ENCODE measurements at places on chromosomes 3 and 15. TPM values are rescaled to one million over a fixed set of nuclear protein-coding genes. Genes with fewer than 3 reads are reported as not detected.

- DNase-seq, result no peak
Observed at GRCh38 chr3:134406331-134407238, 32.3 kb upstream of the AMOTL2 start.

- no peak for DNase-seq
Observed at GRCh38 chr3:144109944-144110343, 138.3 kb downstream of the DIPK2A start.

DNA sequence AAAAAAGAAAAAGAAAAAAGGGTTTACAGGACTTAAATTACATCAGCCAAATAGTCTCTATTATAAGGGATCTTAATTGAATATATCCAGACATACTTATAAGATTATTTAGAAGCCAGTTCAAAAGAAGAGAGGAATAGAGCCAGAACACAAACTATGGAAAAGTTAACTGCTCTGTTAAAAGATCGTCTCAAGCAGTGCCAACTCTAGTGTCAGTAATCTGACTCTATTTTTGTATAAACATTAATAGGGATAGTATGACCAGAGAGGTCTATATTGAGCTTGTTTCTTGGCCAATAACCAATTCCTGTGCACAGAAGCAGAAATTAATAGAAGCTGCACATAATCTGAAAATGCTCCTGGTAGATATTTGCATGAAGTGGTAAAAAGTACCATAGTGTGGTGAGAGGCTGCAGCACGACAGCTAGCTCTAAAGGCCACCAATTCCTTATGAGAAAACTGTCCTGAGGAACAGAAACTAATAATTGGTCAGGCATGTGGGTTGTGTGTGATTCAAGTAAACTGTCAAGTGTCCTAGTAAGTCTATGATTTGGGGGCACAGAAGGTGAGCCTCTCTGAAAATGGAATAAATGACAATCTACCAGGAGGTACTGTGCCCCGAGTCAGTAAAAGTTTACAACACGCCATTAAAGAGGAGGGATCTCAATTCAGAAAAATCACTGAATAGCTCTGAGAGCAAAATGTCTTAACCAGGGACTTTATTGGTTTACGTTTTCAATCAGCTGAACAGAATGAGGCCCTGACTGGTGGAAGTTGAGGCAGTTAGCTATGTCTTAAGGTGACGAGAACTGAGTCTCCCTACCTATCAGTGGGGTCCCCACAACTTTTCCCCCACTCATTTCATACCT, 51.5 kb upstream of the NANOGP8 start:
- no peak for DNase-seq

DNA sequence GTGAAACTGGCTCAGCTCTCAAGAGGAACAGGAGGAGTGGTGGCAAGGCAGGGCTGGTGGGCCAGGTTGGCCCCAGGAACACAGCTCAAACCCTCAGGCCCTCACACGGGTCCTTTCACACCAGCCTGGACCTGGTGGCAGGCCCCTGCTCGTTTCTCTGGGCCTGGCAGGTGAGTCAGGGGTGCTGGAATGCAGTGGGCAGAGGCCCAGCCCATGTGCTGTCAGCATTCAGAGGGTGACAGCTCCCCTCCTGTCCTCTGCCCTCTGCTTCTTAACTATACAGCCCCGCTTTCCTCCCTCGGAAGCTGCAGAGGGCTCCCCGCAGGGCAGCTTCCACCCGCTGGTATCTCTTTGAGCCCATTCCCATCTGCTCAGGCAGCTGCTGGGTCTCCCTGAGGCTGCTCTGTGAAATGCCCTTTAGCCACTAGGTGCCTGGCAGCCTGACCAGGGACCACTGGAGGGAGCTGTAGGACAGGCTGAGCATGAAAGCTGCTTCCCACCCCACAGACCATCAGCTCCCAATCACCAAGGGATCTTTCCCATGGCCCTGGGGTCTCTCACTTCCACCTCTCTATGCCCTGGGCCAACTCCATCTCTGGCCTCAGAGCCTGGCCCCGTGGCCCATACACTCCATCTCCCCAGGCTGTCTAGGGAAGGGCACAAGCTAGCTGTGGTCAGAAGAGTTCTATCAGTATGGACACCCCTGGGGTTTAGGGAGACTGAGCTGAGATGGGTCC, 24.8 kb downstream of the SHF start:
- DNase-seq, result peak; percentile 76

Gene CA12
- total RNA-seq, result 144 TPM
